ENCODE measurements at places on chromosomes 11 and 22.
A peak's percentile ranks its signal among the peaks of the same experiment; 100 is the strongest.

DNA sequence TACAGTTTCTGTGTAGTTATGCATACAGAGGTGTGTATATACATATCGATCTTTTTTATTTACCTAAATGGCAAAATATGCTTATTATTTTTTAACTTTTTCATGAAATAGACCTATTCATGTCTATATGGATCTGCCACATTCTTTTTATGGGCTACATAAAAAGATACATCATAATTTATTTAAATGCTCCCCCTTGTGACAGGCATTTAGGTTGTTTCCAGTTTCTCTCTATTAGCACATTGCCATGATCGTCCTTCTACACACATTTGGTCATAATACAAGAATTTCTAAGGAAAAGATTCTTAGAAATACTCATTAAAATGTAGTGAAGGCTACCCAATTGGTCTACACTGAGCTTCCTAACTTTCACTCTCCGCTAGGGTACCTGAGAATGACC lies 1067.4 kb downstream of the OPCML start:
- DNase-seq: no peak

GRCh38 chr22:27502327-27502726 lies 299.2 kb downstream of the MN1 start:
- DNase-seq: no peak

- DNase-seq: no peak
Observed at GRCh38 chr11:78220218-78221157, 31.8 kb downstream of the USP35 start.

- no peak for DNase-seq
Observed at GRCh38 chr11:23542189-23542588, 681.9 kb upstream of the CCDC179 start.

GRCh38 chr11:56898856-56899255 lies 89.9 kb upstream of the OR5AK2 start:
- no peak for DNase-seq

DNA sequence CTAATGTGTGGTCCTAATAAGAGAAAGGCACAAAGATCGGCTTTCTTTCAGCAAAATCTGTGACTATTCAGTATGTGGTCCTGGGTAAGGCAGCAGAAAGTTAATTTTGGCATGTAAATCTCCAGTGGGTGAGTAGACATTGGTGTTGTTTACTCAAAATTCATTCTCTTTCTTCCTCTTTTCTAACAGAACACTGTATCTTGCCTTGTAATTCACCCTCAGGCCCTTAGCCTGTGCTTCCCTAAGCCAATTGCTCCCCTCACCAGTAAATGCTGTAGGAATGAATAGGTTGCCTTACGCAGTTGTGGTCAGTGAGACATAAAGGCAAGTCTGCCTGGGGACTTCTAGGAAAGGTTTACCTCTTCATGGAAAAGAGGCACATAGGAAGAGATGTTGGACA lies 49.9 kb upstream of the PDE3B start:
- DNase-seq: no peak

DNA sequence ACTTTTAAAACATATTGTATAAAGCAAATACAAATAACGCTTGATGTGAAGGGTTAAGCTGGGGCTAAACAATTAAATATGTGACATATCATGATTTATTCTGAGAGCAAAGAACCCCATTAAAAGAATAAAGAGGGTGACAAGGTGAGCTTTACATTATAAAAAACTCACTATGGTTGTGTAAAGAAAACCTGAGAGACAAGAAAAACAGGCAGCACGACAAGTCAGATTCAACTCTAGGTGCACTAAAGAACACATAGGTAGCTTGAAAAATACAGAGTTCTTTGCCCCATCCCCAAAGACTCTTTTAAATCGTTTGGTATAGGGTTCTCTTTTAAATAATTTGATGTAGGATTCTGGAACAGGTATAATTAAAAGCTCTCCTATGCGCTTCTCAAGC lies 63.5 kb downstream of the LUZP2 start:
- no peak for DNase-seq

GRCh38 chr11:9688716-9689511 lies 25.0 kb downstream of the SWAP70 start:
- no peak for DNase-seq

GRCh38 chr11:134802116-134802515 lies 390.1 kb upstream of the B3GAT1 start:
- DNase-seq: no peak

DNA sequence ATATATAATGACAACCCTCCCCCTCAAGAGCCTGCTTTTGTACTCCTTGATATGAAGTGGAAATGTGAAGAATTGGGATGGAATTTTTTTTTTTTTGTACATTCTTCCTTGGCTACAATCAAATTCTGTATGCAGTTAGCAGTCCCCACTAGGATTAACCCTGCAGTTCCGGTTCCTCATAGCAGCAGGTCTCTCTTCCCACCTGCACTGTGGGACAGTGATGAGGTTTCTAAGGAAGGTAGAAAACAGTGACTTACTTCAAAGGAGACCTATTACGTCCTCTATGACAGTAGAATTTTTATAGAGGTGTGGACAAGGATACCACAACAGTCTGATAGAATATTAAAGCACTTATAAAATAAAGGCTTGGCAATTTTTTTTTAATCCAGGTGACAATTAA lies 46.3 kb upstream of the ALKBH3 start:
- no peak for DNase-seq

DNA sequence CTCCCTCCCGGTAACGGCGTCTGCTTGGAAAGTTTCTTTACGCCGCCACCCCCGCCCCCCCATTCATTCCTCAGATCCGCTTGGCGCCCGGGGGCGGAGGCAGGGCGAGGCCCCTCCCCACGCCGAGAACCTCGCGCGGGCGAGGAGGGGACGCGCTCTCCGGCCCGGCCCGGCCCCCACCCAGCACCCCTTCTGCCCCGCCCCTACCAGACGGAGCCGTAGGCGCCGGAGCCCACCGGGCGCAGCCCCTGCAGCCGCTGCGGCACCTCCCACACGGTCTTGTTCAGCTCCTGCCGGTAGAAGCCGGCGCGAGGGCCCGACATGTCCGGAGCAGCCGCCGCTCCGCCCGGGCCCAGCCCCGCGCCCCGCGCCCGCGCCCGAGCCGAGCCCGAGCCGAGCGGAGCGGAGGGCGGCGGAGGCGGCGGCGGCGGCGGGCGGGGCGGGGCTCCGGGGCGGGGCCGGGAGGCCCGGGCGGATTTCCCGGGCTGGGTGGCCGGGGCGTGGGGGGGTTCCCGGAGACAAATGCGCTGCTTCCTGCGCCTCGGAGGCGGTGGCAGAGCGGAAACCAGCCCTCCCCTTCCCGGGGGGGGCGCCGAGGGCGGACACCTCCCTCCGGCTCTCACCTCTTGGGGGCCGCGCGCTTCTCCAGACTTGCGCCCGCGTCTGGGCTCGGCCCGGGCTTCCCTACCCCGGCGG lies at the start of gene MAPK11:
Gene MAPK11, minus strand, starts transcription at position 411 of the 696 bp plus-strand sequence. Its CDS starts 88 bp downstream, at position 323.
- DNase-seq: no peak

GRCh38 chr22:38737302-38738060 lies 18.3 kb downstream of the SUN2 start:
- DNase-seq: no peak

DNA sequence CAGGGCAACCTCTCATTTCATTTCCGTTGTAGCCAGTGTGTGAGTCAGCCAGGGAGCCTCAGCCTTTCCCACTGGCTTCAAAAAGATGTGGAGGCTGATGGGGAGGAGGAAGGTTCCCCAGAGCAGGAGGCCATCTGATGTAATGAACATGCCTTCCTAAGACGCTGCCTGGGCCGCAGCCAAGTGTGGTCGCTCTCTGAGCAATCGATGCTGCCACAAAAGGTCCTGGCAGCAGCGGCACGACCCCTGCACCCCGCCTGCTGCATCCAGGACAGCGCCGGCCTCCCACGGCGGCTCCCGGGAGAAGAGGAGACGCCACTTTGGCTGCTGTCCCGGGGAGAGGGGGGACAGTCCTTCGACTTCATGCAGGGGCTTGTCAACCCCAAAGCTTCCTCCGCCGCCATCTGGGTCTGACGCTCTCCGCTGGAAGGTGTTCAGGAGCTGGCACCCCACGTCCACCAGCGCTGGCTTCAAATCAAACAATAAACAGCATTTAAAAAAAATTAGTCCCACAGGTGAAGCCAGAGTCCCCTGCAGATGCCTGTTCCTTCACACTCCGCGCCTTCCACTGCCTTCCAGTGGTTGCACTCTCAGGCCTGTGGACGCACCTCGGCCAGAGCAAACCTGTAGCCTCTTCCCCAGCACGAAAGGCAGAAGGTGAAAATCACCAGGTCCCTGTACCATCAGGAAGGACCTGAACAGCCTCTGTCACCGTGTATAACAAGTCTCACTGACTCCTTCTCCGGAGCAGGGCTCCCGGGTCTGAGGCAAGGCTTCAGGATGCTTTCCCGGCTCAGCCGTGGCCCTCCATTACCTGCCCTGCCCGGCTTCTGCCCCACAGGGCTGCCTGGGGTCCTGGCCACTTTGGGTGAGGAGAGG lies 930.7 kb downstream of the BRD1 start:
- DNase-seq: no peak

DNA sequence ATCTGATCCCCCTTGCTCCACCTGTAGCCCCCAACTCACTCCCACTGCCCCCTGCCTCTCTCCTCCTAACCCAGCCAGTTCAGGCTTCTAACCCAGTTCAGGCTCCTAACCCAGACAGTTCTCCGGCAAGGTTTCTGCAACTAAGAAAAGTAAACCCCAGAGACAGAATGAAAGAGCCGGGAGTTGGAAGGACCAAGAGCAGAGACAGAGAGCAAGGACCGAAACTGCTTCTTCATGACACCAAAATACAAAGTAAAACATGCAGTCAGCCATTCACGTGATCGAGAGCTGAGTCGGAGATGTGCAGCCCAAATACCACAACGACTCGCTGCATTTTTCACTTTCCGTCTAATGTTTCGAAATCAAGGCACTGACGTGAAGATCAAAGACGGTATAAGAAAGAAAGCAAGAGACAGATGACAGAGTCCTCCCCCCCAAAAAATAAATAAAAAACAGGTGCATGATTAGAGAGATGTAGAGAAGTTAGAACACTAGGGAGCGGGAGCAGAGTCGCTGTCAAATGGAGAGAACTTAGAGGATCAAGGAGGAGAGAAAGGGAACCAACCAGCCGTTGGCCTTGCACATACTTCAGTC lies 884 bp downstream of the IL10RA start:
- peak; percentile 31 for DNase-seq

- DNase-seq: no peak
Observed at GRCh38 chr11:62600367-62601121, 1.1 kb downstream of the MTA2 start.

- DNase-seq: no peak
Observed at GRCh38 chr11:127002669-127003259, 2.2 kb upstream of the KIRREL3 start.

GRCh38 chr11:12888525-12889158 lies 120.5 kb upstream of the RASSF10 start:
- peak; percentile 52 for DNase-seq

GRCh38 chr11:133840479-133840941 lies 4.8 kb downstream of the SPATA19 start:
- DNase-seq: no peak

GRCh38 chr11:59894616-59895015 lies 16.0 kb downstream of the OOSP3 start:
- no peak for DNase-seq

GRCh38 chr11:43555816-43556611 lies 124.5 kb upstream of the HSD17B12 start:
- no peak for DNase-seq

DNA sequence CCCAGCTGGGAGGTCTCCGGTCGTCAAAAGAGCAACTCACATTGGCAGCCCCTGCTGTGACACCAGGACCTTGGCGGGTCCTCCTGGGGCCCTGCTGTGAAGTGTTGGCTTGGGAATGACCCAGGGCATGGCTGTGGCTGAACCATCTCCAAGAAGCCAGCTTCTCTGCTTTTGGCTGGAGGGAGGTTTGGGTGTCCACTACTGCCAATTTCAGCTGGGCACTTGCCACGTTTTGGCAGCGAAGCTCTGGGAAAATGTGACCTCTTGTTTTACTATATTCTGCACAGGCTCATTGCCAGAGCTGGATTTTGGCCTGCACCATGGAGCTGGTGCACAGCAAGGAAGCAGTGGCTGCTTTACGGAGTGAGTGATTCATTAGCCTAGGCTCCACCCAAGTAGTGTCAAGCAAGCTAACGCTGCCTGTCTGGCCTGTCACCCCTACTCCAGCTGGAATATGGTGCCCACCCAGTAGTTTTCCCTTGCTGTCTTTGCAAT lies 24.3 kb upstream of the SMCO4 start:
- DNase-seq: no peak

DNA sequence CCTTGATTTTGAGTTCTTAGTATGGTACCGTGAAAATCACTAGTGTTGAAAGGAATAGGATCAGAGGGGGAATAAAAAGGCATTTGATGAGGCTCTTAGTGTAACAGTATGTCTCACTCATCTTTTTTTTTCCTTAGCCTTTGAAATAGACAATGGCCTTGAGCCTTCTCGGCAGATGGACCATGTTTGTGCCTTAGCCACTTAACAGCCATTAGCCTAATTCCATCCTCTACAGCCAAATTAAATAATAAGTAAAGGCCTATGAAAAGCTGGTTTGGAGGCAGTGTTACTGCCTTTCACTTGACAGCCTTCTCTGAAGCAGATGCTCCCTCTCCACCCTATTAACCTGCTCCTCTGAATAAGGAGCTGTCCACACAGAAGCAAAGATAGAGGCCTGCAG lies 580.7 kb downstream of the NTM start:
- DNase-seq: no peak

- no peak for DNase-seq
Observed at GRCh38 chr22:35203583-35203982, 53.7 kb upstream of the HMGXB4 start.

GRCh38 chr11:73114835-73115220 lies 27.3 kb downstream of the FCHSD2 start:
- no peak for DNase-seq

GRCh38 chr11:110802162-110802561 lies 89.9 kb upstream of the ARHGAP20 start:
- no peak for DNase-seq

GRCh38 chr11:90997241-90997640 lies 774.4 kb upstream of the CHORDC1 start:
- no peak for DNase-seq

GRCh38 chr11:457111-457760 lies 7.2 kb downstream of the PTDSS2 start:
- no peak for DNase-seq

DNA sequence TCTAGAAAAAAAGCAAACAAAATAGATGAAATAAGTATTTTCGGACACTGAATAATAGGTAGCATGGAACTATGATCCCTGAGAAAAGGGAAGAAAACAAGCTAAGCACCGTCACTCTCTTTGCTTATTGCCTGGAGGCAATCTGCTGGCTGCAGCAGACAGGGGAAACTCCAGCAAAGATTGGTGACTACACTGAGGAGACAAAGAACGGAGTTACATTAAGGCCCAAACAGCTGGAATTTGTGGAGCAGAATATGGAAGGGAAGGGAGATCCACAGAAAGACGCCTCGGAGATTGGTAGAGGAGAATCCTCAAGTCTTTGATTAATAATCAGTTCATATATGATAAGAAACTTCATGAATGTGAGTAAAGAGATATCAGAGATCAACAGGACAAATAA lies 150.2 kb downstream of the TYR start:
- DNase-seq: no peak
